Stimulated activated CD4-positive, alpha-beta T cell treated with anti-CD3 and anti-CD28 coated beads, Interleukin-12 subunit alpha, Interleukin-12 subunit beta, amount 100 ng/mL, for 24 hours (primary cell): ENCODE measurements at places on chromosomes 3 and 15.

GRCh38 chr3:157373783-157374182 lies 62.9 kb upstream of the PTX3 start:
- no peak for DNase-seq

GRCh38 chr15:34494084-34494399 lies 56.4 kb upstream of the GOLGA8A start:
- no peak for DNase-seq

DNA sequence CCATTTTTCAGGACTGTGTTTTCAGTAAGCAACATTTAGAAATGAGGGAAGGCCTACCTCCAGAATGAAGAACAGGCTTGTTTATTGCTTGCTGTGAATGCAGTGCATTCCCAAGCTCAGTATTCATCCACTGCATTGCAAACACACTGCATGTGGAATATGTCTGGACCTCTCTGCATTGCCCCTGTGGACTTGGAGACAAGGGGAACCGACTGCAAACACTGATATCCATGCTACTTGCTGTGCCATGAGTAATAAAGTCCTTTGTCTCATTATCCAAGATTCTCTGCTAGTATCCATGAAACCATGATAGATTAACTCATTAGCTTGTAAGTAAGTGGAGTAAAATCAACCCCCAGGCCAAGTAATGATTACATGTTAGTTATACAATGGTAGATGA lies 301.2 kb upstream of the NR2E3 start:
- DNase-seq, result no peak

DNA sequence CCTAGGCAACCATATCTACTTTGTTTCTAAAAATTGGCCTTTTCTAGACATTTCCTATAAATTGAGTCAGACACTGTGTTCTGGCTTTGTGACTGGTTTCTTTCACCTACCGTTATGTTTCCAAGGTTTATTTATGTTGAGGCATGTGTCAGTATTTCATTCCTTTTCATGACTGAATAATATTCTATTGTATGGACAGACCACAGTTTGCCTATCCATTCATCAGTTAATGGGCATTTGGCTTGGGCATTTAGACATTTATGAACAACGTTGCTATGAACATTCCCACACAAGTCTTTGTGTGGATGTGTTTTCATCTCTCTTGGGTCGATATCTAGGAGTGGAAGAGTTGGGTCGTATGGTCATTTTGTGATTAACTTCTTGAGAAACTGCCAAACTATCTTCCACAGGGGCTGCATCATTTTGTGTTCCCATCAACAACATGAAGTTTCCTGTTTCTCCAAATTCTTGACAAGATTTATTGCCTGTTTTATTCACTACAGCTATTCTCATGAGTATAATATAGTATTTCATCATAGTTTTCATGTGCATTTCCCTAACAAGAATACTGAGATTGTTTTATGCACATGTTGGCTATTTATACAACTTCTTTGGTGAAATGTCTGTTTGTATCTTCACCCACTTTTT lies 3.5 kb upstream of the EFCC1 start:
- no peak for DNase-seq

- DNase-seq, result peak; percentile 13
Observed at GRCh38 chr3:142958707-142959106, 4.8 kb downstream of the PAQR9 start.

DNA sequence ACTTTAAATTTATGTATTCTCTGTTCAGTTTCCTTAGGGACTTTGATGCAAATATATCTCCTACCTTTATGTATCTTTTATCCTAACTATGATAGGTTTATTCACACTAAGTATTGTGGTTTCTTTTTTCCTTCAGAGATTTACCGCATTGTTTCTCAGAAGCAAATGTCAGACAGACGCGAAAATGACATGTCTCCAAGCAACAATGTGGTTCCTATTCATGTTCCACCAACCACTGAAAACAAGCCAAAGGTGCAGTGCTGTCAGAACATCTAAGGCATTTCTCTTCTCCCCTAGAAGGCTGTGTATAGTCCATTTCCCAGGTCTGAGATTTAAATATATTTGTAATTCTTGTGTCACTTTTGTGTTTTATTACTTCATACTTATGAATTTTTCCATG lies 18.3 kb downstream of the RAB11A start:
- peak; percentile 11 for DNase-seq

DNA sequence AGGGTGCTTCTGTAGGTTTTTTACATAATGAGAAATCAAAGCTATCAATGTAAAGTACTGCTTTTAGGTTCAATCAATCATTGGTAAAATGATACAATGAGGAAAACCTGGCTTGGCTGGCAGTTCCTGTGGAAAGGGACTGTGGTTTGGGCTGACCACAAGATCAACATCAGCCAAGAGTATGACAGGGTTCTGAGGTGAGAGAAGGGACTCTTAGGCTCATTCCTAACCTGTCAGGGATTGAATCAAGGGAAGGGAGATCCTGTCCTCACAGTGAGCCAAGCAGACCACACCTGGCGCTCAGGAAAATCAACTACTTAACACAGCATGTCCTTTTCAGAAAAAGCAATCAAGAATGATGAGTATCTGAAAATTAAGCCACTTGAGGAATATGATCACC lies 111.1 kb downstream of the MAGI1 start:
- DNase-seq, result no peak

DNA sequence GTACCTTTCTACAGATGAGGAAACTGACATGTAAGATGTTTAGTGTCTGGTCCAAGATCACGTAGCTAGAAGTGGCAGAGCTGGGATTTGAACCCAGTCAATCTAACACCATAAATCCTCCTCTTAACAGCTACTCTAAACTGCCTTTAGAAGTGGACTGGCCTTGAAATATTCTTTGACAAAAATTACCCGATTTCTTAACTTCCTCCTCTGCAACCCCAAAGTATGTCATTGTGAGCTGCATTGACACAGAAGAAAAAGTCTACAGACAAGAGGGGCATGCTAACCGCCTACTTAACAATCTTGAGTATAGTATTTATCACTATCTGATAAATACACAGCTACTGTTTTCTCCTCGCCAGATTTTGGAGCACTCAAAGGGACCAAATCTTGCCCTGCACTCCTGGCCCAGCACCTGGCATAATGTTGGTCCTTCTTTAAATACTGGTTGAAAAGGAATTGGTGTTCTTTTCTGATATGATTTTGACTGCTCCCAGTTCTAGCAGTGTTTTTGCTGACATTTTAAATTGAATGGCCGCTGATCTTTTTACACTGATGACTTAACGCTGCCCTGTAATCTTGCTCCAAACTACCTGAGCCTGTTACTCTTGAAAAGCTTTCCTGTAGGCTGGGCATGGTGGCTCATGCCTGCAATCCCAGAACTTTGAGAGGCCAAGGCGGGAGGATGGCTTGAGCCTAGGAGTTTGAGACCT lies 36.9 kb downstream of the ITPR1 start:
- no peak for DNase-seq

DNA sequence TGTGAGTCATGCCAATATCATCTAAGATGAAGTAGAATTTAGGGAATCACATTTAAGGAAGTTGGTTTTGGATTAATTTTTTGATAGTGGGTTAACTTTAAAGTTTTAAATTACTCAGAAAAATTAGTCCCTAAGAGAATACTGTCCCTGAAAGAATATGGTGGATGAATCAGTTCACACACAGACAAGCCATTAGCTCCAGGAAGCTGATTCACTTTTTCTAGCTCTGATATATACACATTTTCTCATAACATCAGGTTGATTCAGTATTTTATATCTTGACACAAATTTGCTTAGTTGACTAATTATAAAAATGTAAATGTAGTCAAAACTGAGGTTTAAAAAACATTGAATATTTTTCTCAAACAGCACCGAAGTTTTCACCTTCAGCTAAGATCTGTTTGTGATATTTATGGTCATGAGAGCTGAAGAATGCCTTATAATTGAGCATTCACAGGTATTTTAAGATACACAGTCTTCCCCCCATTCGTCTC lies 55.1 kb downstream of the MYH15 start:
- DNase-seq, result no peak

DNA sequence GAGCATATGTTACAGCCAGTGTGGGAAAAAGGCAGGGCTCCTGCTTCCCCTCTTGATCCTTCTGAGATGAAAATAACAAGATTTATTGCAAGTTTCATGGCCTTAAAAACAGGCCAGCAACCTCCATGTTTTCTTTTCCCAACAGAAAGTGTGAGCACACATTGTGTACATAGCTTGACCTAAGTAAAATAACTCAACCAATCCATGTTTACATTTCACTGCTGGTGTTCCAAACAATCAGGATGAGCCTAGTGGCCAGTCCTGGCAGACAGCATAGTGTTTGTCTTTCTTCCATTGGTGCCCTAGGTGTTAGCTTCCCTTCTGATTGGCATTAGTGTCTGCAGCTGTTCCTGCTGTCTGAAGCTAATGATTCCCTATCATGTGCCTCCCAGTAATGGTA lies 847.7 kb downstream of the EPHA3 start:
- no peak for DNase-seq

DNA sequence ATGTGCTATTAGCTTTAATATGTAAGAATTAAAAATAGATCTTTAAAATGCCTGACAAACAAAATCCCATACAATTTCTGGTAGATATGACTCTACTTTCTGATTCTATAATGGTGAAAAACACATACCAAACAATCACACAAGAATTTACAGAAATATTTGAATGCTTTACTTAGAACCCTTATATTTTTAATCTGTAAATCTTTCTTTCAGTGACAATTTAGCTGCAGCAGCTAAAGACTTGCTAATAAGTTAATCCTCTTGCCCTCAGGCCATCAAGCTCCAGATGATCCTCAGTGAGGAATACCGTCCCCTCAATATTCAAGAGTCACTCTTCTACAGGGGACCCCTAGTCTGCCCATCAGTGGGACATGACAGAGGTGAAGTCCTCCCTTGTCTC lies 55.6 kb downstream of the C3orf80 start:
- no peak for DNase-seq

GRCh38 chr15:52340093-52340492 lies 44.5 kb upstream of the MYO5C start:
- no peak for DNase-seq

GRCh38 chr15:57550640-57551039 lies 41.1 kb upstream of the MYZAP start:
- no peak for DNase-seq

GRCh38 chr15:95417761-95418160 lies 912.7 kb upstream of the NR2F2 start:
- DNase-seq, result no peak
